ENCODE measurements at places on chromosomes 1 and 21.

GRCh38 chr1:60874718-60875117 is 207.6 kb upstream of the NFIA start:
- DNase-seq = no peak

DNA sequence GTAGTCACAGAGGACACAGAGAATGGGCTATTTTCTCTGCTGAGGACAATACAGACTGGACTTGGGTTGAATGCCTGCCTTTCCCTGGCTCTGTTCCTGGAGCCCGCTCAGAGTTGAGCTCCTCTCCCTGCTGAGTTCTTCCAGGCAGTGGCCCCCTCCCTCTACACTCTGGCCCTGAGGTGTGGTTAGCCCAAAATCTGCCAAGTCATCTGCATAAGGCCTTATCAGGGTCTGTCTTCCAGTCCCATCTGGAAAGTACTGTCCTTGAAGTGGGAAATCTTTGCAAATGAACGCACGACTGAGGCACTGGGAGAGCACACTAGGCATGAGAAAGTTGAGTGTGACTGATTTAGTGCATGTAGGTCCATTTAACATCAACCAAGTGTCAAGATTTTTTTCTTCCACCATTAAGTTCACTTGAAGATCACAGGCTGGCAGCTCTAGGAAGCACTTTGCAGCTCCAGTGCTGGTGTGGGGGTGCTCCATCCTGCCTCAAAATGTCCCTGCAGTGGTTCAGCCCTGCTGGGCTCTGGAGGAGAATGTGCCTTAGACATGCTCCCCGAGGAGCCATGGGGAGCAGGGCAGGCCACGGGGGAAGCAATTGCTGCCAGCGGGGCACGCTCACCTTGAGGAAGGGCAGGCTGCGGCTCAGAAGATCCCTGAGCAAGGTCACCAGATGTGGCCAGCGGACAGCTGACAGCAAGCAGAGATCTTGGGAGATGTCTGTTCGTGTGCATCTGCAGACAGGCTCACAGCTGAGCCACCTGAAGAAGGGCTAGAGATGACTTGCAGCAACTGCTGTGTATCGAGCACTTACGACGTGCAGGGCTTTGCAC is 41.5 kb downstream of the IER5 start:
- no peak for DNase-seq

DNA sequence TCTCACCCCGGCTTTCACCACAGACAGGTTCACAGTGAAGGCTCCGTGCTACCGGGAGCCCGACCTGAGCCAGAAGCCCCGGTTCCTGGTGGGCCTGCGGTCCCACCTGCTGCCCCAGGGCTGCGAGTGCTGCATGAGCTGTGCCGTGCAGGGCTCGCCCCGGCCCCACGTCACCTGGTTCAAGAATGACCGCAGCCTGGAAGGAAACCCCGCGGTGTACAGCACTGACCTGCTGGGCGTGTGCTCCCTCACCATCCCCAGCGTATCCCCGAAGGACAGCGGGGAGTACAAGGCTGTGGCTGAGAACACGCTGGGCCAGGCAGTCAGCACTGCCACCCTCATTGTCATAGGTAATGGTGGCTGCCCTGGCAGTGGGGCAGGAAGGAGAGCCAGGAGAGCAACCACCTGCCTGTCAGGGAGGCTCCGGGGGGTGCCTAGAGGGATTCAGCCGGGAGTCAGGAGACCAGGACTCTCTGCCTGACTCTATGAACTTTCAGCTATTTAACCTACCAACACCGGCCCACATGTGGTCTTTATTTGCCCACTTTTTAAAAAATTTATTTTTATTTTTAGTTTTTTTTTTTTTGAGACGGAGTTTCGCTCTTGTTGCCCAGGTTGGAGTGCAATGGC is 36.4 kb downstream of the IGFN1 start:
- DNase-seq = no peak

GRCh38 chr1:231603598-231604275 is 22.9 kb upstream of the DISC1 start:
- peak; percentile 72 for DNase-seq

DNA sequence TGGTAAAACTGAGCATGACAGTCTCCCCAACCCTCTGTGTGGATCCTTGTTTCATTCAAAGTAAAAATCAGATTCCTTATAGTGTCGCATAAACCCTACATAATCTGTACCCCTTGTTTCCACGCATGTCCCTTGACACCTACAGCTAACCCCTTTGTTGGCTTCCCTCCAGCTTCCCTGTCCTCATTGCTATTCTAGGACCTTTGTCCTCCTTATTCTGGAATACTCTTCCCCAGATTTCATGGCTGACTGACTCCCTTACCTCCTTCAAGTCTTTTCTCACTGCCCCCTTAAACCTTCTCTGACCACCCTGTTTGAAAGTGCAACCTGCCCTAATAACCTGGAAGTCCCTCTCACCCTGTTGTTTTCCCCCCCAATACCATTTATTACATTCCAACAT is 4.0 kb downstream of the RNF11 start:
- no peak for DNase-seq

DNA sequence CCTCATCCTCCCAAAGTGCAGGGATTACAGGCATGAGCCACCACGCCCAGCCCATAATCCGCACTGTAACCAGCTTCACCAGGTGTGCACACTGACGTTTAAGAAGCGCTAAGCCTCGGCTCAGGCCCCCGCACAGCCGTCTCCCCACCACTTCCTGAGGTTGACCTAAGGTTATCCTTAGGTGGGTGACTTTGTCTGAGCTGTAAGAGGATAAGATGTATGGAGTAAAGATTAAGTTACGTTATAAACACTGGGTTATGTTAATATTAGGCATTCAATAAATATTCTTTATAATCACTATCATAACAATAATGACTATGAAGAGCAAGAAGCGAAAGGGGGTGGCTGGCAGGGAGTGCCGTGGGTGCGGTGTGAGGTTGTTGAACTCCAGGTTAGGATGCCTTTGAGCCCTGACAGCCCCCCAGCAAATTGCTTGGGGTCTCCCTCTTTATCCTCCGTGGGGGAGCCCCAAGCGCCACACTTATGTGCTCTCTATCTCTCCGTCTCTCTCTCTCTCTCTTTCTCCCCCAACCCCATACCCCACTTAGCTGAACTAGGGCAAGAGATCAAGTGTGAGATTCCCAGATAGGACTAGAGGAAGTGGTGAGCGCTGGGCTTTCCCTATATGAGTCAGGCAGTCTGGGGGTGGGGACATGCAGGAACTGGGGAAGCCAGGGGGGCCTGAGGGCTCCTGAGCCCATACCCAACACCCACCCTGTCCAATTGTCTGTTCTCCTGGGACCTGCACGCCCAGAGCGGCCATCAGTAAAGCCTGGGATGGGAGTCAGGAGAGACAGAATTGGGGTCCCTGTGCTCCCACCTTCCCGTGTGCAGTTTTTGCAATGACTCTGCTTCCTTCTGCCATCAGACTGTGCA is 7.6 kb downstream of the EFHD2 start:
- DNase-seq = peak; percentile 79

GRCh38 chr1:11550664-11551283 is 71.8 kb downstream of the DISP3 start:
- no peak for DNase-seq

DNA sequence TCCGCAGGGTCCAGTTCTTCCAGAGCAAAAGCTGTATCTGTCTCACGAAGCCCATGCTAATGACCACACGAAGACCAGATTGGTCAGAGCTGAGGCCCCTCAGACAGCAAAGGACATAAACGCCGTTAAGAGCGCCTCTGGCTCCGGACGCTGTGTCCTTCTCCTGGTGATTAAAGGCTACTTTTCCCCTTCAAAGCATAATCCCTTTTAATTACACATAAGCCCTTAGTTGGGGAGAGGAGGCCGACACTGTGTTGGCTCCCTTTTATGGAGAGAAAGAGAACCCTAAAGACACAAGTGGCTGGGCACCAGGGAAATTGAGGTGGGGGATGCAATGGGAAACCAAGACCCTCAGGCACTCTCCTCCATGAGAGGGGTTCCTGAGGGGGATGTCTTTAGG is at the start of gene ABCA4:
TSS of gene ABCA4 (minus strand) at position 158 of the 400 bp plus-strand sequence. CDS start at position 55, 103 bp downstream.
- no peak for DNase-seq

DNA sequence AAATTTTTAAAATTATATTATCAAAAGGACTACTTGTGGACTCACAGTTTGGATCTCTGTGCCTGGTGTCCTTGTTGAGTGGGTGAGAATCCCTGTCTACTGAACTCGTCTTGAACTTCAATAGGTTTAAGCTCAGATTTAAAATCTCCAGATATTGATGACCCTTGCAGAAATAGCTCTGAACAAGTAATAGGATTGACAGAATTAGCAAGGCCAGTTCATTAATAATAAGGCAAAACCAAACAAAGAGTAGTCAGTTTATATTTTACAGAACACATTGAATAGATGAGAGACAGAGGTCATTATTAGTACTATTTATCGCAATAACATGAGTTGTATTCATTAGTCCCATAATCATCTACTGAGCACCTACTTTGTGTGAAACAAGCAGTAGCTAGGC is at the start of gene PDC:
TSS of gene PDC (minus strand) at position 101 of the 400 bp plus-strand sequence. CDS start 11,655 bp downstream, outside the sequence.
- DNase-seq = no peak

DNA sequence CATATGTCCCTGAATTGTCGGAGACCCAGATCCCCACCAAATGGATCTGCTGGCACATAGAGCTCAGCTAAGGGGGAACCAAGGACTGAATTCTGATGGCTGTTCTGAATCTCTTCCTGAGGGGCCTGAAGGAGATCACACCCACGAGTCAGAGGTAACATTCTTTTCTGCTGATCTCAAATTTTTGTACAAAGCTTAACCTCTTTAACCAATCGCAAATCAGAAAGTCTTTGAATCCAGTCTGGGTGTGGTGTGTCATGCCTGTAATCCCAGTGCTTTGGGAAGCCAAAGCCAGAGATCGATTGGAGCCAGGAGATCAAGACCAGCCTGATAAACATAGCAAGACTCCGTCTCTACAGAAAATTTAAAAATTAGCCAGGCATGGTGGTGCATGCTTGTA is 62.8 kb upstream of the PRRC2C start:
- no peak for DNase-seq

- DNase-seq = no peak
Measured at GRCh38 chr1:183247931-183248330, 61.9 kb downstream of the LAMC2 start.

DNA sequence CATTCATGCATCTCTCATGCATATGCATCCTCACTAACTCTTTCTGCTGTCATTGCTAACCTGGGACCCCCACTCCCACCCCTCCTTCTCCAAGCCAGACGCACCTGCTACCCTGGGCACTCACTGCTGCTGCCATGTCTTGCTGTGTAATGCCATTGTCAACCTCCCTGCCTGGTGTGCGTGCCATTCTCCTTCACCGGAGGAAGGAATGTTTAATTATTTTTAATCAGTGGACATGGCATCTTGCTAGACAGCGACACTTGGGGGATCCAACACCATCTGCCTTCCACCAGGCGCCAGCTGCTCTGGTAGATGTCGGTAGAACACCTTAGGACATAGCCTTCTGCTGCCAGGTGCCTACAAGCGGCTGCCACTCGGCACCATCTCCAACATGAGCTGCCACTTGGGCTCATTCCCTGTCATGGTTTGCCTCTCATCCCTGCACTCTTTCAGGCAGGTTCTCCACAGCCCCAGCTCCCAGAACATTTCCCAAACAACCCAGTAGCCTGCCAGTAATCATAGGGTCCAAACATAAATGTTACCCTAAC is 306.9 kb downstream of the TTLL7 start:
- no peak for DNase-seq

DNA sequence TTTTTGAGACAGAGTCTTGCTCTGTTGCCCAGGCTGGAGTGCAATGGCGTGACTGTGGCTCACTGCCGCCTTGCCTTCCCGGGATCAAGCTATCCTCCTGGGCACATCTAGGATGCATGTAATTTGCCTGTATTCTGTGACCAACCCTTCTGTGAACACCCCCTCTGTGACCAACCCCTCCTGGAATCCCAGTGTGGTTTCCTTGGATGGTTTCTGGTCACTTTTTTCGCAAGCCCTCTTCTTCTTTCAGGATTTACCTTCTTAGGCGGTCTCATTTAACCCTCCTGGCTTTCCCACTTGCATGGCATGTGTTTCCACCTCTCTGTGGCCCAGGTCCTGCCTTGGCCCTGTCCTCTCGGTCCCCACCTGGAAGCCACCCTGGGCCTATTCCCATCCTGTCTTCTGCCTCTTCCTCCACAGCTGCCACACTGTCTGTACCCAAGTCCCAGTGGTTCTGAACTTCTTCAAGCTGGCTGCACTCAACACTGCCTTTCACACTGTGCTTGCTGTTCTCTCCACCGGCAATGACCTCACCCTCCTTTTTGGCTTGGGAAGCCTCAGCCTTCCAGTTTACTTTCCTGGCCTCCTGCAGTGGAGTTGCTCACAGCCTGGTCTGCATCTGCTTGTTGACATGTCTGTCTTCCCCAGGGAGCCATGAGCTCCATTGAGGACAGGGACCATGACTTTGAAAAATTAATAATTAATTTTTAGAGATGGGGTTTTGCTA is 57.0 kb downstream of the DISC1 start:
- no peak for DNase-seq

- DNase-seq = no peak
Measured at GRCh38 chr1:102282955-102283354, 286.2 kb upstream of the OLFM3 start.

GRCh38 chr1:168079761-168080160 is 57.0 kb downstream of the GPR161 start:
- DNase-seq = no peak

DNA sequence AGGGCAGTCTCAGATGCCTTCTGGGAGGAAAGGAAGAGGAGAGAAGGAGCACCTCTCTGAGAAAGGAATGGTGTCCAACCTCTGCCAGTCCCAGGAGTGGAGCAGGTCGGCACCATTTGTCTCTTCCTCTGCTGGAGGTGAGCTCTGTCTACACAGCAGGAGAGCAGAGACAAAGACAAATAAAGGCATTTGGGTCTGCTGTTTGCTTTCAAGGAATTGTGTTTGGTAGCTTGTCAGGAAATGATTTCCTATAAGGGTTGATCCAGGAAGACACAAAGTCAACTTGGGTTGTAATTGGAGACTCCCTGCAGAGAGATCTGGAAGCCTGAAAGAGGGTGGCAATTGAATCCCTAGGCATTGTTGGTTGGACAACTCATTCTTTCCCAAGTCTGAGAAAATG is 34.5 kb upstream of the PLXNA2 start:
- DNase-seq = no peak

DNA sequence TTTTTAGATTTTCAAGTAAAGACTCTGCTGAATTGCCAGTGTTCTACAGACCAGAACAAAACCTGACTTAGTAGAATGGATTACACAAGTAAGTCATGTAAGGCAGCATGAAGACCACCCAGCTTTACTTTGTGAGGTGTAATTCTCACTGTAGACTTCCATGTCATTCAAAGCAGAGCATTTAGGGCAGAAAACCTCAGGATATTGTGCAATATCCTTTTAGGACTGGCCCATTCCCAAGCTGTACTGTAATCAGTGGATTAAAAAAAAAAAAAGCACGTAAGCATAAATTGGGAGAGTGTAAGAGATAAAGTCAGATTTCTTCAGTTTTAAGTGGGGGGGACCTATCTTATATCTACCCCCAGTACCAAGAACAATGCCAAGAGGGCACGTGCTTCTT is 380.5 kb upstream of the PRMT6 start:
- DNase-seq = no peak

All from stimulated activated effector memory CD8-positive, alpha-beta T cell treated with anti-CD3 and anti-CD28 coated beads, Interleukin-12 subunit alpha, Interleukin-12 subunit beta, amount 100 ng/mL, for 72 hours (primary cell).